ENCODE measurements at places on chromosomes 1 and 21. TPM values are rescaled to one million over a fixed set of nuclear protein-coding genes. Genes with fewer than 3 reads are reported as not detected.

DNA sequence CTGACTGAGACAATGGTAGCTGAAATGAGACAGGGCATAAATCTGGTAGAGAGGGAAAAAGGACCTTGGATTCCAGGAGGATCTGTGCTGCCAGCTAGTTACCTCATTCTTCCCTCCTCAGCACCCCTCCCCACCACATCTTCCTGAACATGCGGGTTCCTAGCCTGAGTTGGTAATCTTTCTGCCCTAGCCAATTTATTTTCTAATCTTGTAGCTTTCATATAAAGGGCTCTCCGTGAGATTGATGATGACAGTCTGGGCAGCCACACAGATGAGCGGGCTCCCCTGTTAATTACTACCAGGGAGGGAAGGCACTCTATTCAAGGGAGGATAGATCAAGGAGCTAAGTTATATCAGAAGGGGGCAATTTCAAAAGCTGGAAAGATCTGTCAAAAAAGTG lies 20.2 kb downstream of the ARHGEF11 start:
- DNase-seq, result no peak

GRCh38 chr1:33872683-33873082 lies 8.8 kb downstream of the HMGB4 start:
- DNase-seq, result no peak

NTMT2 gene
- not detected for polyA plus RNA-seq

TSNAX gene
- 99.6 TPM for polyA plus RNA-seq

LCE2C gene
- not detected for polyA plus RNA-seq
